ENCODE measurements at places on chromosomes 5 and 9. TPM values are rescaled to one million over a fixed set of nuclear protein-coding genes. Genes with fewer than 3 reads are reported as not detected.

SMIM33 gene
- total RNA-seq = not detected

GRCh38 chr5:6710551-6711318, 2.5 kb upstream of the TENT4A start:
- DNase-seq = no peak

DNA sequence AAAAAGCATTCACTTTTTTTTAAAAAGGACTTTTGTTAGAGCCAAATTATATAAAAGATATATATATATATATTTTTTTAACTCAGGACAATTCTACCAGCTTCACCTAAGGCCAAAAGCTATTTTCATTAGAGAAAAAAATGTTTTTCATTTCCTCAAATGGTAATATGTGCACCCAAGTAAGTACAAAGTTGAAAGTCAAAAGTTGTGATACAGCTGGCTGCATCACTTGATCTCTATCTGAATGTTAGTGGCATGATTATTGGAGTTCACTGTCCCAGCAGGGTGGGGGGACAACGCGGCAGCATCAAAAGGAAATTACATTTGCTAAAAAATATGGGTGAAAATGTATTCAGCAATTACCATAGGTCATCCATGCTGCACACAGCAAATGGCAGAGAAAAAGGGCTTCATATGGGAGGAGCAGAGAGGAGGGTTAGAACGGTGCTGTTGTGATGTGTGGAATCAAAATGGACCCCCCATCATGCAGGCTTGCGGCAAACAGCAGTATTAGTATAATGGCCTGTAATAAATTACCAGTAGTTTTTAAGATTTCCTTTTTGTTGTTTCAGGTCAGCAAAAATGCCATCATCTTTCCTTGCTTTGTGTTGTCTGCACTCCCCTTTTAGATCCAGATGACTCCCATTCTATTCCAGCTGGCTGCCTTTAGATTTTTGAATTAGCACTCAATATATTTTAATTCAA, 253.7 kb downstream of the MAT2B start:
- DNase-seq = no peak

NUTM2G gene
- total RNA-seq = 0.27 TPM

- DNase-seq = no peak
These were observed 41.8 kb downstream of the FYB1 start for GRCh38 chr5:39177631-39177964.

DNA sequence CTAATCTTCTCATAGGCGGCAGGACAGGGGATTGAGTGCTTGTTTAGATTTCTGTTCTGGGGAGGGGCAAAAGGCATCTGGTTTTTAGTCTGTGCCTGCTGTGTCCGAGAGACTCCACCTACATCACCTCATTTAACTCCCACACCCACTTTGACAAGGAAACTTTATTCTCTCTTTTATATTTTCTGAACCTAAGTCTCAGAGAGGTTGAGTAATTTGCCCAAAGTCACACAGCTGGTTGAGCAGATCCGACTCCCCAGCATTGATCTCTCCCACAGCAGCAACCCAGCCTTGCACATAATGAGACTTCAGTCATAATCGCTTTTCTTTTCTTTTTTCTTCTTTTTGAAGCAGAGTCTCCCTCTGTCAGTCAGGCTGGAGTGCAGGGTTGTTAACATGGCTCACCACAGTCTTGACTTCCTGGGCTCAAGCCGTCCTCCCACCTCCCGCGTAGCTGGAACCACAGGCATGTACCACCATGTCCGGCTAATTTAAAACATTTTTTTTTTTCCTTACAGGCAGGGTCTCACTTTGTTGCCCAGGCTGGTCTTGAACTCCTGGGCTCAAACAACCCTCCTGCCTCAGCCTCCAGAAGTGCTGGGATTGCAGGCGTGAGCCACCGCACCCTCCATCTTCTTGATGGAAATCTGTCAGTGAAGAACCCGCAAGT, 36.5 kb upstream of the ANKRD33B start:
- DNase-seq = no peak
